Activated CD4-positive, alpha-beta T cell treated with anti-CD3 and anti-CD28 coated beads for 24 hours (primary cell): ENCODE measurements at places on chromosomes 16 and 17.

- no peak for DNase-seq
Observed at GRCh38 chr16:85535352-85536072, 77.6 kb upstream of the GSE1 start.

- DNase-seq = no peak
Observed at GRCh38 chr17:80917716-80918560, 73.7 kb upstream of the CHMP6 start.

DNA sequence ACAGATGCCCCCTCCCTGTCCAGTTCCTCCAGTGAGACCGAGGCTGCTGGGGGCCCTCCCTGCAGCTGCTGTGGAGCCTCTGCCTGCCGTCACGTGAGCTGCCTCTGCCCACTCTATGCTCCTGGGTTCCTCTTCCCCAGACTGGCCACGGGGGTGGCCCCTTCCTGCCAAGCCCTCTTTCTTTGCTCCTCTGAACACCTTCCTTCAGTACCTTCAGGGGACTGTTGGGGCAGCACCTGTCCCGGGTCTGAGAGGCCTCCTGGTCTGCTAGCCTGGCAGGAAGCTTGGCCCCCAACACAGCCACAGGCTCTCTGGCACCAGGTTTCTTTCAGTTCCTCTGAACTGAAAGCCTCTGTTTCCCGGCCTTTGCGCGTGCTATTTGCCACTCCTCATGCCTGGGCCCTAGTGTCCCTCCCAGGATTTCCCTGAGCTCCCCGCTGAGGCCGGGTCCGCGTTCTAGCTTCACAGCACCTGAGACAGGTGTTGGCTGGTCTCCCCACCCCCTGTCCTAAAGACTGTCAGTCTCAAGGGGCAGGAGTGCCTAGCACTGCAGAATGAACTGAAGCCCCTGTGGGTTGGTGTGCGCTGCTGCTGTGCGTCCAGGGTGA, 6.6 kb upstream of the ATP6V0C start:
- no peak for DNase-seq

- no peak for DNase-seq
Observed at GRCh38 chr16:79610771-79611170, 10.2 kb upstream of the MAF start.

DNA sequence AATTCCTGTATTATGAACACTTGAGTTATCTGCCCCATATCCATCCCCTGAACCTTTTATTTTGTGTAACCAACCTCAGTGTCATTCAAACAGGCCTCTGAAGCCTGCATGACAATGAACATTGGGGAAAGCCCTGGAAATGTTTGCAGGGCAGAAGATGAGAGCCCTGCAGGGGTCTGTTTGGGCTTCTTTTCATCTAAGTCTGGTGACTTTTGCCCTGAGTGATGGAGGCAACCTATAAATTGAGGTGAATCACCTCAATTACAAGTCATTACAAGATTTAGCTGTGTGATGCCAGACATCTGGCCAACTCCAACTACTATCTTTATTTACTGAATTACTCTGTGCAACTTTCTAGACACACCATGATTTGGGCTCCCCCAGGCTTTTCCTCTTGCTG, 189.2 kb downstream of the MAF start:
- DNase-seq = no peak
